ENCODE measurements at places on chromosomes 1 and 21.

GRCh38 chr1:66711420-66711819, 40.8 kb upstream of the DYNLT5 start:
- DNase-seq: no peak

GRCh38 chr1:40817791-40818263, 34.2 kb downstream of the KCNQ4 start:
- DNase-seq: no peak

DNA sequence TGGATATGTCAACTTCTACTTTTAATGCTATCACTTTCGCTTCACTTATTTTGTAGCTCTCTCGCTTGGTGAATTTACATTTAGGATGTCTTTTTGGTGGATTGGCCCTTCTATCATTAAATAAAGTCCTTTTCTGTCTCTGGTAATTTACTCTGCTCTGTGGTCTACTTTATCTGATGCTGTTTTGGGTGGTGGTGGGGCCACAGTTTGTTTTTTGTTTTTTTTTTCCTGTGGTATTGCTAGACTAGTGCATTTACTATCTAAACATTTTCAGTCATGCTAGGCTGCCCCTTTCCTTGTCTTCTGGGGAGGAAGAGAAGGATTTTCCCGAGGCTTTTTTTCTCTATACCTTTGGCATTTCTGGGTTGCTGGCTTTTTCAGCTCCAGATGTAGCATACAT, 18.1 kb upstream of the FCRLA start:
- DNase-seq: no peak

DNA sequence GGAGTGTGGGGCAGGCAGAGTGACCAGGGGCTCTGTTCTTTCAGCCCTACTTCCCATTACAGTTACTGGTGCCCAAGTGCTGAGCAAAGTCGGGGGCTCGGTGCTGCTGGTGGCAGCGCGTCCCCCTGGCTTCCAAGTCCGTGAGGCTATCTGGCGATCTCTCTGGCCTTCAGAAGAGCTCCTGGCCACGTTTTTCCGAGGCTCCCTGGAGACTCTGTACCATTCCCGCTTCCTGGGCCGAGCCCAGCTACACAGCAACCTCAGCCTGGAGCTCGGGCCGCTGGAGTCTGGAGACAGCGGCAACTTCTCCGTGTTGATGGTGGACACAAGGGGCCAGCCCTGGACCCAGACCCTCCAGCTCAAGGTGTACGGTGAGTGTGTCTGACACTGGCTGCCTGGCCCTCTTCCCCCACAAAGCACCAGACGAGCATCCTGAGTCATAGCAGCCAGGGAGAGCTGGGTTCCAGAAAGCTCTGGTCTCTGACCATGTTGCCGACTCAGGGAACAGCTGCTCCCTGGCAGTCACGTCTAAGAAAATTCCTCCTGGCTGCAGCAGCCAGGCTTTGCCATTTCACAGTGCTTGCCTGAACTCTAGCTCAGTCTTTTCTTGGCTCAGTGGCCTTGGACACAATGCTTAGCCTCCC, 3.3 kb downstream of the SLAMF8 start:
- no peak for DNase-seq

DNA sequence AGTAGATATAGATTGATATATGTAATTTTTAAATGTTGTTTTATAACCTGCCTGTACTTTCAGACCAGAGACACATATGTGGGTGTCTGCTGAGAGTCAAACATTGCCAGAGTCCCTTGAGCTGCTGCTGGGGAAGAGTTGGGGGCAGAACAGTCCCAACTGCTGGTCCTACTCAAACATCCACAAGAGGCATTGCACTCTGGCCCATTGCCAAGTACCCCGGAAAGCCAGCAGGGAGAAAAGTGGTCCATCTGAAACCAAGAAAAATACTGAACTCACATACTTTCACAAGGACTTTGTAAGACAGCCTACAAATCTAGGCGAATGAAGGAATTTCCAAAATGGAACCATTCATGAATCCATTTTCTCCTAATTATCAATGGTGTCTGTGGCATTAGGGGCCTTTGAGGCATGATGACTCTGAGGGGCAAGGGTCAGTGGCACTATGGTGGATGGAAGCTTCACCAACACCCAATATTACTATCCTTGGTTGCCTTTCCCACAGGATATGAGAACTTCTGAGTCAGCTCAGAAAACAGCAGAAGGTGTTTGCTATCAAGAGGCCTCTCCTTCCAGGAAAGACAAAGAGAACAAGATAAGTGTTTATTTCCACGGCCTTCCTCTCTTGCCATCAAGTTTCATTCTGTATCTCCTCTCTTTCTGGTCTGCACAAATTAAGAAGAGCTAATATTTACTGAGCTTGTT, 7.3 kb upstream of the TBX15 start:
- DNase-seq: no peak

DNA sequence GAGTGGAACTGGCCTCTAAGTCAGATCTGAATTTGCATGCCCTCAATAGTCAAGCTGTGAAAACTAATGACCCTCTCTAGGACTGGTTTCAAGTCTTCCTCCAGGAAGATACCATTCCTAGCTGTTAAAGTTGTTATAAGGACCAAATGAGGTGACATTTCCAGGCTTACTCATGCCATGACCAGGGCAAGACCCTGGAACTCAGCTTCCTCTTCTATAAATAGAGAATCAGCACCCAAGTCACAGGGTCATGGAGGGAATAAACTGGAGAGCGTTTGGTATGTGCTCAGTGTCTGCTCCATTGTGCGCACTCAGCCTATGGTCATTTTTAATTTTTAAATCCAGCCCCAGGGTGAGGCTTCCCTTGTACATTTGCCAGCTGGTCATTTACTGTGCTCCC, 2.5 kb downstream of the S100A9 start:
- DNase-seq: no peak

- no peak for DNase-seq
Measured at GRCh38 chr1:223244366-223245103, 101.5 kb upstream of the TLR5 start.

DNA sequence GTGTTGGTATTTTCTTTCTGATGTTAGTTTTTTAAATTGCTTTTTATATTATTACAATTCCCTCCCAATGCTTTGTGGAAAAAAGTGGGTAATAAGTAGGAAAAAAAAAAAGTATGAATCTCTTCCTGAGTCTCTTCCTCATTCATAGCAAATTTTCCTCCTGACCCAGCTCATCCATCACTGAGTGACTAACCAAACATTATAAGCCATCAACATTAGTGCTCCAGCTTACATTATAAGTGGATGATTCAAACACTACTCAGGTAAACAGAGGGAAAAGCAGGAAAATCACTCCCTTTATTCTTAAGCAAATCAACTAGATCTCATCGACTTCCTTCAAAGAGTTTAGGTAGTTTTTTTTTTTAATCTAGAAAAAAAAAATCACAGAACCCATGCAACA, 15.4 kb upstream of the SAMD13 start:
- no peak for DNase-seq

GRCh38 chr21:35333831-35334618, 284.9 kb upstream of the RUNX1 start:
- DNase-seq: no peak

DNA sequence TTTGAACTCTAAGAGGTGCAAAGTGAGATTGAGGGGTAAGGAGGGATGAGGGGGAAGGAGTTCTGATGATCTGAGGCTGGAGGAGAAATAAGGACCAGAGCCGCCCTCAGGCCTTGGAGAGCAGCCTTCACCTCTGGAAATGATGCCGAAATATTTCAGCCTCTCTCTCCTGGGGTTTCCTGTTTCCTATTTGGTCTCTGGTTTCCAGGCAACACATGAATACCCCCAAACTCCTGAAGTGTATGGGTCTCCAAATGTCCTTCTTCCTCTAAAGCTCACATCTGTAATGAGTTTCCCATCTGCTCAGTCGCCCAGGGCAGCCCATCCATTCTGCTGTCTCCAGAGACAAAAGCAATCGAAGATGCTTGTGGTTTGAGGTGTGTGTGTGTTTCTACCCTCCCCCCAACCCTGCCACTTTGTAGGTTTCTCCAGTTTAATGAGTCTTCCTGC, 52.0 kb upstream of the FAM20B start:
- no peak for DNase-seq

Data from activated T-helper 1 cell treated with anti-CD3 and anti-CD28 coated beads, Interleukin-2, amount 50 U/mL, for 16 hours (primary cell).